Dorsolateral prefrontal cortex (tissue), 122 donors: ENCODE measurements at places on chromosomes 7 and 10. TPM values are rescaled to one million over a fixed set of nuclear protein-coding genes. Genes with fewer than 3 reads are reported as not detected.
A peak's percentile ranks its signal among the peaks of the same experiment; 100 is the strongest.

DNA sequence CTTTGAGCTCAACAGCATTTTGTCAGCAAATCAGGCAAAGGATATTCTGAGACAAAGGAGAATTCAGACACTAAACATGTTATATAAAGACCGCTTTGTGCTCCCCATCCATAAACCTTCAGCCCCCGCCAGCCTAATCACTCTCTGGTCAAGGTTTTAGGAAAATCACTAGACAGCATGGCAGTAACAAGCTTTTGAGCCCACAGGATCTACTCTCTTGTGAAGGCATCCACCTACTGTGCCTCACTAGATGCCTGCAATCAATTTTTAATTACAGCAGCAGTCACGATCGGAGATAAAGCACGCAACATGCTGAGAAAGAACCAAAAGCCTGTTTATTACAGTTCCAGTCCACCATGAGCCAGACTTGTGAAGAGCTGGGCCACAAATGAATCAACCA, 19.1 kb downstream of the PDE1C start:
- no peak for DNase-seq

DNA sequence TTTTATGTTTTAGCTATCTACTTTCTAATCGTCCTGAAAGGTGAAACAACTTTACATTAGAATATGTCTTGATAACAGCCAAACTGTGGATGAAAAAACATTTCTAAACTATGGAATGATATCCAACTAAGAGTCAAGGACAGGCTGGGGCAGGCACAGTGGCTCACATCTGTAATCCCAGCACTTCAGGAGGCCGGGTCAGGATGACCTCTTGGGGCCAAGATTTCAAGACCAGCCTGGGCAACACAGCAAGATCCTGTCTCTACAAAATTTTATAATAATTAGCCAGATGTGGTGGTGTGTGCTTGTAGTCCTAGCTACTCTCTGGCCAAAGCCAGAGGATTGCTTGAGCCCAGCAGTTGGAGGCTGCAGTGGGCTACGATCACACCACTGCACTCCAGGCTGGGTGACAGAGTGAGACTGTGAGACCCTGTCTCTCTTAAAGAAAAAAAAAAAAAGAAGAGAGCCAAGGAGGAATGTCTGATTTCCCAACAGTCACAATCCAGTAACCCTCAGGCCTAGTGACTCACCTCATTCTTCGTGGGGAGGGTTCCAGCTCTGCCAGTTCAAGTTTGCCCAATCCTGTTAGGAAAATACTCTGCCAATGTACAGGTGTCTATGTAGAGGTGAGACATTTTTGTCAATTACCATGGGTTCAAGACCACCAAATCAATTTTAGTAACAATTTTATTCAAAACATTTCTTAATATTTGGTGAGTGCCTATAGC, 14.6 kb upstream of the FZD1 start:
- no peak for DNase-seq

DNA sequence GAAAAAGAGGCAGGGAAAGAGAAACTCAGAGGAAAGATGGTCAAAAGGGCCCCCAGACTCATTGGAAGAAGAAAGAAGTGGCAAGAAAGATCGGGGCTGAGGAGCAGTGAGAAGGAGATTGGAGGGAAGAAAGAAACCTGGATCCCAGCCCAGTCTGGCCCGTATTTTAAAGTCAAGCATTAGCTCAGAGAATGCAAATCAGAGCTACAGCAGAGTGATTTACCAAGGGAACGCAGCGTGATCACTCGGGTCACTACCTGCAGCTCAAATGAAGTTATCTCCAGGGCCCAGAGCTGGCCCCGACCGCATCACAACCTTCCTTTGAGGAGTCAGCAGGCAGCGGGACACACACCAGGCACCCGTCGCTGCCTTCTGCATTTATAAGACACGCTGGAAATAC, 72.8 kb downstream of the CARD11 start:
- DNase-seq, result no peak

GRCh38 chr10:75505840-75506506, 74.5 kb downstream of the LRMDA start:
- DNase-seq, result no peak

- DNase-seq, result no peak
These were observed 3.0 kb upstream of the STMP1 start for GRCh38 chr7:135659159-135659846.

The MEOX2 gene
- total RNA-seq, result 0.55 TPM

DNA sequence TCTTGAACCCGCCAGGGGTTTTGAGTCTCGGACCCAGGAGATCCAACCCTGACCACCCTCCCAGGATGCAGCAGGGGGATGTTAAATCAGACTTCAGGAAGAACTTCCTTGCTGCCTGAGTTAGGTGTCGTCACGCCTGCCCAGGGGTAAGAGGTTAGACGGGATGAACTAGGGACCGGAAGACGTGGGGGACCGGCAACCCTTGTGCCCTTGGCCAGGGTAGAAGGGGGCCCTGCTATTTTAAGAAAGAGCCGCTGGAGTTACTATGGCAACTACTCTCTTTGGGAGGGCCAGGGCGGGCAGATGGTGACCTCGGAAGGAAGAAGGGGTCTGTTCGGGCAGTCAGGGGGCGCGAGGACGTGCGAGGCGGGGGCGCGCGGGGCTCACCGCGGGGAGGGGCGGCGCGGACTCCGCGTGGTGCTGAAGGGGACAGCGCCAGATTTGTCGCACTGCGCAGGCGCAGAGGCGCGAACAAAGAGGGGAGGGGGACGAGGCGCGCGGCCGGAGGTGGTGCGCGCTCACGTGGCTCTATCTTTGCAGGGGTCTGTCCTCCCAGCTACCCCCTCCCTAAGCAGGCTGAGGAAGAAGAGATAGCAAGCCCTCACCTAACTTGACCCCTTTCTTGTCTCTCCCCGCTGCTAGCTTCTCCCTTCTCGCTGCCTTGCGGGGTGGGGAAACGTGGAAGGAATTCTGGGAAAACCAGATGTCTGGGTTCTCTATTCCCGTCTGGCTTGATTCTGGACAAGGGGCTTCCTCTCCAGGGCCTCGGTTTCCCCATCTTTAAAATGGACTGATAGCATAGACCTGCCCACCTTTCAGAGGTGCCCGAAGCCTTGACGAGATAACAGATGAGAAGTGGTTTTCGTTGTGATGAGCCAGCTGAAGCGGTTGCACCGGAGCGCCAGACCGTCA, 940 bp upstream of the PSD start:
- peak; percentile 76 for DNase-seq

The CLCN1 gene
- not detected for total RNA-seq

The ZNF438 gene
- 8.3 TPM for total RNA-seq

GRCh38 chr7:128939861-128940410, 2.2 kb downstream of the IRF5 start:
- DNase-seq, result no peak

The ELFN1 gene
- 3.2 TPM for total RNA-seq

DNA sequence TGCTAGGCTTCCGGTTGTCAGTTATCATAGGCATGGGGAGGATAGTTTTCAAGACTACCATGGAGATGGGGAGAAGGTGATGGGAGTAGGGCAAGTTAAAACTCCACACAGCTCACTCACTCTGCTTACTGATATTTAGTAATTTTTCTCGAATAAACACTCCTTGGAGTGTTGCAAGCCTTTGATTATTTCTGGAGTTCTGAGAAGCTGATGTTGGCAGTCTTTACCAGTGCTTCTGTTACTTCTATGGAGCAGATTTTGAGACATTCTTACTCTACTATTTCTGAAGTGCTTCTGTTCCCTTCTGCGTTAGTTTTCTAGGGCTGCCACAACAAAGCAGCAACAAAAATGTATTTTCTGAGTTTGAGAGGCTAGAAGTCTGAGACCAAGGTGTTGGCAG, 104.4 kb downstream of the CH25H start:
- no peak for DNase-seq

DNA sequence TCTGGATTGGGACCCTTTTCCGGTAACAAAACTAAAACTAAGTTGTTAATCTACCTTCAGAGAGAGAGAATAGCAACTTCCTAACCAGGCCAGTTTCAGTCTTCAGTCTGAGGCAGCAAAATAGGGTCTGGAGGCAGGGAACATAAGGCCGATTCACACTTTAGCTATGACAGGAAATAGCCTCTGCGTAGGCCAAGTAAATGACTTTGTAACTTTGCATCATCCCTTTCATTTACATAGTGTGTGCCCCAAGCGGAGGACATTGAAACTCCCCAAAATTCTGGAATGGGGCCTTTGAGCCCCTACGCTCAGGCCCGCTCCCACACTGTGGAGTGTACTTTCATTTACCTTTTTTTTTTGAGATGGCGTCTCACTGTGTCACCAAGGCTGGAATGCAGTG, 1.7 kb upstream of the UPP1 start:
- DNase-seq, result no peak

- DNase-seq, result no peak
These were observed 1.1 kb downstream of the MEPCE start for GRCh38 chr7:100430493-100431285.

DNA sequence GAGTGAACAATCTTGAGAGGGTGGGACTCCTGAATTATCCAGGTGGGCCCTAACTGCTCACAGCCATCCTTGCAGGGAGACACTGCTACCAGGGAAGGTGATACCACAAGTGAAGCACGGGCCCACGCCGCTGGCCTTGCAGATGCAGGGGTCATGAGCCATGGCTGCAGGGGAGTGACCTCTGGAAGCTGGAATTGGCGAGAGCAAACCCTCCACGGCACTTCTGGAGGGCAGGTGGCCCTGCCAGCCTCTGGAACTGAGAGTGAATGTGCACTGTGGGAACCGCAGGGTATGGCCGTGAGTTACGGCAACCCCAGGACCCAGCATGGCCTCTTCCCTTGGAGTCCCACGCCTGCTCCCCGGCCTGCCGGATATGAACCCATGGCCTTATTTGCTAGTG, 37.5 kb downstream of the STK32C start:
- DNase-seq, result no peak

The STRA8 gene
- total RNA-seq, result not detected

DNA sequence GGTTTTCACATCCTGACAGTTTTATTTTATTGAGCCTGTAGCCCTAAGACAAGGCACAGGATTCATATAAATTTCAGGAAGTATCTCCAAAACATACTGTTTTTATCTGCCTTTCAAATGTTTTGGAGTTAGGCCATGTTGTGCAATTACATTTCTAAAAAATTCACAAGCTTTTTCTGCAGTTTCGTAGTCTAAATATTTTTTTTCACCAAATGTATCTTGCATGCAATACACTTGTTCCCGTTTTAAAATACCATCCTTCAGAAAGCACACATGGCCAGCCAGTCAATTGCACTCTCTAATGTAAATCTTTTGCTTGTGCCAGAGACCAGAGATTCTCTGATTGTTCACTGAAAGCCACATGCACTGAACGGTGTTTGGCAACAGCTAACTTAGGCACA, 161.5 kb upstream of the PRKCQ start:
- DNase-seq, result no peak

The DENND2A gene
- 33.1 TPM for total RNA-seq

DNA sequence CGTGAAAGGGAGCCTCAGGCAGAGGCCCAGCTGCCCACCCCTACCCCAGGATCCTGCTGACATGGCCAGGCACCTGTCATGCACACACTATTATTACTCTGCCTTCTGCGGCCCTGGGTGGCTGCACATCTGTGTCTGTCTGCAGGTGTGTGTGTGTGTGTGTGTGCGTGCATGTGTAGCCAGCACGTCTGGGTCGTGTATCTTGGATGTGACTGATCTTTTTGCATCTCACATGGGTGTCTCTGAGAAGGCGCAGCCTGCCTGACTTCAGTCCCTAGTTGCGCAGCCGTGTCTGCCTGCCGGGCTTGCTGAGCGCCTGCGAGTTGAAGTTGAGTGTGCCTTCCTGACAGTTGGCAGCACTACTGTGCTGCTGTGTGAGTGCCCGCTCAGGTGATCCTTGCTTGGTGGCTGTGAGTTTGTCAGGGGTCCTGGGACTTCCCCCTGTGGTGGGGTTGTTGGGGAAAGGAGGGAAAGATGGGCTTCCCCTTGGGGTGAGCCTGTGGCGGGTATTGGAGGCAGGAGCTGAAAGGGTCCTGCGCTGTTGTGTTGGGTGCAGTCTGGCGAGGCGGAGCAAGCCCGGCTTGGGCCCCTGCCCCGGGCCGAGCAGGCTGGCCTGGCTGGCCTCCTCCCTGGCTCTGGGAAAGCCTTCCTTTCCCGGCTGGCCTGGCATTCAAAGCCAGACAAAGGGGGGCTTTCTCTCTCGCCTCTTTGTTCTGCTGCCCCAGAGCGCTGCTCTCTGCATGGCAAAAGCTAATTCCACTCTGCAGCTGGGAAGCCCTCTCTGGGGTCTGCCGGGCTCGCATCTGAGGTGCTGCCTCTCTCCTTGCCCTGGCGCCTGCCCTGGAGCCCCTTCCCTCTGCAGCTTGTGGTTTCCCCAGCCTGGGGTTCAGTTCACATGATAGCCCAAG, 4.9 kb downstream of the TRIM8 start:
- DNase-seq, result peak; percentile 71

The SFTPA1 gene
- total RNA-seq, result not detected

GRCh38 chr7:49396229-49396628, 377.2 kb upstream of the VWC2 start:
- DNase-seq, result no peak

DNA sequence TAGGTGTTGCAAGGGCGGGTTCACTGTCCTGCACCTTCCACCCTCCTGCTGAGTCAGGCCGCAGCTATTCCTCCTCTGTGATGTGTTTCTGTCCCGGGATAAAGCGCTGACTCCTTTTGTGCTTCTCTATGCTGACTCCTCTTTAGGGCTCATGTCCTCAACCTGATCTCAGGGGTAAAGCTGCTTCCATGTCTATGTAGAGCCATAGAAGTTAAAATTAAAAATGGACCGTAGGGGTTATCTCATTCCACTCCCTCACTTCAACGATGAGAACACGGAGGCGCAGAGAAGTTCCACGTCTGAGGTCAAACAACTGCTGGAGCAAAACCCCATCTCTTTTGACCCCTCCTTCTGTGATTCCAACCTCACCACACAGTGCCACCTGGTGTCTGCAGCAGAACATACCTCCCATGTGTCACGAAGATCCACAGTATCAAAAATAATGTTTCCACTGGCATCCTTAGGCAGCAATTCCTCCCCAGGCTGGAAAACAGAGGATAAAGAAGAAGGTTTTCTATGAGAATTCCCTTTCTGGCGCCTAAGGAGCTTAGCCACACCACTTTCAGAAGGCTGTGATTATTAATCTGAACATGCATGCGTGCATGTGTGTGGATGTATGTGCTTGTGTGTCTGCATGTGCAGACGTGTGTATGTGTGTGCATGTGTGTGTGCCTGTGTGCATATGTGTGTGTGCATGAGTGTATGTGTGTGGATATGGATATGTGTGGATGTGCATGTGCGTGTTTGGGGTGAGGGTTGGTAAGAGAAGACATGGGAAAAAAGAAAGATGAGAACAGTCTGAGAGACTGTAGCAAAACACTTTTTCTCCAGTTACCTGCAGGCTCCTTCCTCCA, 81.2 kb upstream of the UCN3 start:
- DNase-seq, result no peak

GRCh38 chr10:124586142-124586541, 124.5 kb downstream of the LHPP start:
- DNase-seq, result no peak

The WAPL gene
- 29.0 TPM for total RNA-seq

The HABP2 gene
- total RNA-seq, result 1.5 TPM

DNA sequence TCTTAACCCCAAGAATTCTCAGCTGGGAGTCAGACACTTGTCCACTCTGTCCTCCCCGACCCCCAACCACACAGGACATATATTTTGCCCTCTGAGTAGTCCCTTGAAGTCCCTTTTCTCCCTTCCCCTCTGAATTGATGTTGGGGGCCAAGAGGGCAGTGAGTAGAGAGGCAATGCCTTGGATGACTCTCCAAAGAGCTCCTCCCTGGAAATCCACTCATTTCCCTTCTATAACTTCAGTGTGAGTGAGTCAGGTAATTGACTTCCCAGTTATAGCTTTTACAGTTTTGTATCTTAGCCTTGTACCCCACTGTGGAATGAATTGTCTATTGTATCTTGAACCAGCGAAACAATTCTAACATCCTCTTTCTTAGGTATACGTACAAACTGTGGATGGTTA, 9.2 kb upstream of the ODAD2 start:
- no peak for DNase-seq

The RARRES2 gene
- 19.9 TPM for total RNA-seq
